Activated naive CD8-positive, alpha-beta T cell treated with anti-CD3 and anti-CD28 coated beads for 36 hours (primary cell): ENCODE measurements at places on chromosomes 5 and 9. TPM values are rescaled to one million over a fixed set of nuclear protein-coding genes. Genes with fewer than 3 reads are reported as not detected.

GRCh38 chr9:131100445-131100844 is 4.1 kb downstream of the AIF1L start:
- DNase-seq, result no peak

GRCh38 chr9:123421801-123422455 is 65.9 kb downstream of the CRB2 start:
- no peak for DNase-seq

DNA sequence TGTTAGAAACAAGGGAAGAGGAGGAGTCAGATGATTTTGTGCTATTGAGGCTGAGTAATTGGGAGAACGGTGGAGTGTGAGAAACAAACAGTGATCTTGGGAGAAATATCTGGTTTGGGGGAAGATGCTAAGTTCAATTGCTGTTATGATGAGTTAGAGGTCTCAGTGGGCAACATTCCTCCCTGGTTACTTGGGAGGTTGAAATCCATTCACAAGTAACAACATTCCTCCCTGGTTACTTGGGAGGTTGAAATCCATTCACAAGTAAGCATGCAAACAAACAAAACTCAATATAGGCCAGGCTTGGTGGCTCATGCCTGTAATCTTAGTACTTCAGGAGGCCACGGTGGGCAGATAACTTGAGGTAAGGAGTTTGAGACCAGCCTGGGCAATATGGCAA is 38.7 kb downstream of the AGXT2 start:
- DNase-seq, result no peak

GRCh38 chr9:136517012-136517743 is 28.7 kb downstream of the NOTCH1 start:
- no peak for DNase-seq

CATSPER3 gene
- 0.39 TPM for total RNA-seq

HARS2 gene
- 24.0 TPM for total RNA-seq

F2RL1 gene
- 3.6 TPM for total RNA-seq
